Skeletal muscle cell (primary cell): ENCODE measurements at places on chromosomes 5 and 9.

DNA sequence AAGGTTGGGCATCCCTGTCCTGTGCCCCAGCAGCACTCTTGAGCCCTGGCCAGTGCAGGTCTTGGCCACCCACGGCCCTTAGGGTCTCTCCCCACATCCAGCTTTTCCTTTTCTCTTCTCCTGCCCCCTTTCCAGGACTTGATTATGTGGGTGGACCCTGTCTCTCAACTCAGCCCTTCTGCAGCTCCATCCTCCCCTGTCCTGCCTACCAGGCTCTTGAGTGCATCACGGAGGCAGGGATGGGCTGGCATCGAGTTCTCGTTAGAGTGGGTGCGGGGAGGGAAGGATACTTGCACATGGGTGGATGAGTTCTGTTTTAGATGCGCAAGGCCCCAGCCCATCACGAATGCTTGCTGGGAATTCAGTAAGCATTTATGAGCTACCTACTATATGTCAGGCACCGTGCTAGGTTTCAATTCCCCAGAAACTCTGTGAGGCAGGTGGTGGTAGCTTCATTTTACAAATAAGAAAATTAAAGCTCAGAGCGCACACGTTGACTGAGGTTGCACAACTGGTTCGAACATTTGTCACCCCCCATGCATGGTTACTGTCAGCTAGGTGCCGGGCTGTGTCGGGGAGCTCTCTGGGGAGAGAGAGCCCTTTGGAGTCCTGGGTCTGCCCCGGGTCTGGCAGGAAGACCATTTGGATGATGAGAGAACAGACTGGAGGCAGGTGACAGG is 144.6 kb upstream of the PITX1 start:
- DNase-seq, result no peak

- DNase-seq, result no peak
Measured at GRCh38 chr9:111036429-111036789, 1.9 kb downstream of the LPAR1 start.

- DNase-seq, result no peak
Measured at GRCh38 chr5:56314529-56314928, 81.4 kb upstream of the ANKRD55 start.

- no peak for DNase-seq
Measured at GRCh38 chr5:58816181-58816731, 233.4 kb downstream of the RAB3C start.

GRCh38 chr5:146219243-146219642 is 15.8 kb downstream of the RBM27 start:
- no peak for DNase-seq

DNA sequence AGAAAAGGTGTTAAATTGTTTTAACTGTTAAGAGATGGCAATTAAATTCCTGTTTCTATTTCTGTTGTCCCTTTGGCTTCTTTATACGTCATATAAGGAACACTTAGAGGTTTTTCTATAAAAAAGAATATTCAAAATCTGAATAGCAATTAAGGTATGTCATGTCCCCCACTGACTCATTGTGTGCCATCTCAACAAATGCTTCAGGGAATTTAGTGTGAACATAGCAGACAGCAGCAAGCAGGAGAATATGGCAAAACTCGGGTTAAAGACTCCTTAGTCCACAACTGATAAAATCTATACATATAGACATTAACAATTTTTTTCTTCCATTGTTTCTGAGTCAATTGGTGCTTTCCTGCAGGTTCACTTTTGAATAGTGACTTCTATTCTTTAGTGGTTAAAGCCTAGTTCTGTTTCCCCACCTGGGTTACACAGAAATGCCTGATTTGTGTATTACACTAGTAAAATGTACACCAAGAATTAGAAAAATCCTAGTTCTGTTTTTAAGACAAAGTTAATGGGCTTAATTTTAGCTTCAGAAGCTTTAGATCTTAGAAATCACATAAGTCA is 17.9 kb upstream of the RPS23 start:
- no peak for DNase-seq

- no peak for DNase-seq
Measured at GRCh38 chr5:170297589-170298462, at the start of gene LCP2. Gene LCP2, minus strand, starts transcription at chr5:170297777. Its CDS starts 166 bp downstream, at chr5:170297611.

- DNase-seq, result no peak
Measured at GRCh38 chr5:76620166-76620565, 3.0 kb downstream of the F2RL2 start.
